GM18507 (cell line): ENCODE measurements at places on chromosomes 5 and 9.
A peak's percentile ranks its signal among the peaks of the same experiment; 100 is the strongest.

GRCh38 chr5:124650147-124650561 is 96.3 kb downstream of the ZNF608 start:
- DNase-seq = peak; percentile 32

- peak; percentile 39 for DNase-seq
Measured at GRCh38 chr9:135085830-135086546, 1.5 kb upstream of the OLFM1 start.

DNA sequence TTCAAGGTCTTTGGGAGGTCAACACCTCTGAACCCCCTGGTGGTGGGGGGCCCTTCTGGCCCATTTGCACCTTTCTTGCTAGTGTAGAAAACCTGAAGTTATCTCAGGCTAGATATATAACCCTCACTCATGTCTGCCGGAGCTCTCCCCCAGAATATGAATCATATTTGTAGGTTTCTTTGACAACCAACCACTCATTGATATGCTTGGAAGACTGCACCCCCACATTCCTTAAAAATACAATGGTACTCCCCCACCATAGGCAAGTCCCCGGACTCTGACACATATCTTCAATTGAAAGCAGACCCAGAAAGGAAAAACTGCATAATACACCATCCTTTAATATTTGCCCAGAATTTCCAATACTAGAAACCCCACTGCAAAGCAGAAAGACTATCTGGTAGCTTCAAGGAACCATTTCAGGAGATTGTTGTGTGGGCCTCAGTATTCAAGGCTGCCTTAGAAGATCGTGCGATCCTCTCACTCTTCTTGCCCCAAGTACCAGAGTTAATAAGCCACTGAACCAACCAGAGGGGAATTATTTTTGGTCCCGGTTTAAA is 978 bp upstream of the UBE2B start:
- no peak for DNase-seq

- no peak for DNase-seq
Measured at GRCh38 chr9:28774433-28775235, 1201.4 kb upstream of the C9orf72 start.

GRCh38 chr5:6029811-6030271 is 348.5 kb downstream of the MED10 start:
- DNase-seq = no peak

DNA sequence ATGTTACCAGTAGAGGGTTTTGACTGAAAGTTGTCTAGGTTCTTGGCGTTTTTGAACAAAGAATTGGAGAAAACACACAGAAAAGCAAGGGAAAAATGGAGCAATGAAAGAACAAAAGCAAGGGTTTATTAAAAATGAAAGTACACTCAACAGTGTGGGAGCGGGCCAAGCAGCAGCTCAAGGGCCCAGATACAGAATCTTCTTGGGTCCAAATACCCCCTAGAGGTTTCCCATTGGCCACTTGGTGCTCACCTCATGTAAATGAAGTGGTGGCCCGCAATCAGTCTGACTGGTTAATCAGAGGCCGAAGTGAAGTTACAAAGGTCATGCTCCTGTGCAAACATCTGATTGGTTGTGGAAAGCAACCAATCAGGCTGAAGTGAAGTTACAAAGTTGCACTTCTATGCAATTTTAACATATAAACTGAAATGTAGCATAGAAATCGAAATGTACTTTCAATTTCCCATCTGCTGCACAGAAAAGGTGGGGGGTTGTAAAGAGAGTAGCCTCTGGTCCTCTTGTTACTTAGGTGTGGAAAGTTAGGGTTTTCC is 1.9 kb upstream of the GM2A start:
- no peak for DNase-seq

GRCh38 chr5:31825518-31826068 is 186.7 kb downstream of the PDZD2 start:
- DNase-seq = no peak

DNA sequence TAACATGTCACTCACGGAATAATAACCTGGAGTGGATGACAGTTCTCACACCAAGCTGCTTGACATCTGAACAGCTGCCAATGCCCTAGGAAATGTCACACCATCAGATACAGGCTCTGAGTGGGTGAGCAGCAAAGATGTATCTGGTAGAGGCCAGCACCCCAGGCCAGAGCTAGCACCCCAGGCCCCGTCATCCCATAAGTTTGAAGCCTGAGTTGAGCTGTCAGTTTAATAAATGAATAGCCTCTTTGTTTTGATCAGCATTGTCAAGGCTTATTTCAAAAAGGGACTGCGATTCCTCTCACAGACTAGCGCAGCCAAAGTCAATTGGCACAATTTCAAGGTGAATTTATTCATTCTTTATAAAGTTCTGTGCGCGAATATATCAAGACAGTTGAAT is 1327.1 kb downstream of the MAT2B start:
- DNase-seq = no peak

- no peak for DNase-seq
Measured at GRCh38 chr5:68187268-68188055, 28.1 kb upstream of the PIK3R1 start.

DNA sequence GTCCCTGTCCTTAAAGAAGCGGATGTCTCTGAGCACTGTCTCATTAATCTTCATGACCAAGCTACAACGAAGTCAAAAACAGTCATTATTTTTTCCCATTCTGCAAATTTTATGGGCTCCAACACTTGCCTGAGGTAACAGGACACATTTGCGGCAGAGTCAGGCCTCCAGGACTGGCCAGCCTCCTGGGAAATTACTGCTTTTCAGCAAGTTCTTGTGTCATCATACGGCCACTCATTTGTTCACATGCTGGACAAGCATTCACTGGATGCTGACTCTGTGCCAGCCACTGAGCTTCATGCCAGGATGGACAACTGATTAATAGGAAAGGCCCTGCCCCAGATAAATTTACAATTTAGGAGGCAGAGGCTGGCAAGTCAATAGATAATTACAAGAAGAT is 305.7 kb downstream of the ACTL7B start:
- DNase-seq = no peak

GRCh38 chr9:68532131-68532530 is 8.6 kb downstream of the TMEM252 start:
- DNase-seq = no peak

GRCh38 chr5:62741761-62742160 is 163.1 kb downstream of the LRRC70 start:
- no peak for DNase-seq

- no peak for DNase-seq
Measured at GRCh38 chr5:160023908-160024630, 15.1 kb downstream of the TTC1 start.

- no peak for DNase-seq
Measured at GRCh38 chr9:116476935-116477381, 210.1 kb upstream of the TRIM32 start.

GRCh38 chr5:142013734-142014521 is 1.1 kb upstream of the GNPDA1 start:
- DNase-seq = no peak
